ENCODE measurements at places on chromosomes 11 and 22. TPM values are rescaled to one million over a fixed set of nuclear protein-coding genes. Genes with fewer than 3 reads are reported as not detected.

The SCGB1D1 gene
- total RNA-seq, result not detected

The SERPING1 gene
- total RNA-seq, result not detected

The MTA2 gene
- total RNA-seq, result 203 TPM

The DNAJB7 gene
- not detected for total RNA-seq

Data from thoracic aorta endothelial cell (primary cell).